Activated T-cell treated with anti-CD3 and anti-CD28 coated beads for 1 hour (primary cell): ENCODE measurements at places on chromosomes 1 and 21.

DNA sequence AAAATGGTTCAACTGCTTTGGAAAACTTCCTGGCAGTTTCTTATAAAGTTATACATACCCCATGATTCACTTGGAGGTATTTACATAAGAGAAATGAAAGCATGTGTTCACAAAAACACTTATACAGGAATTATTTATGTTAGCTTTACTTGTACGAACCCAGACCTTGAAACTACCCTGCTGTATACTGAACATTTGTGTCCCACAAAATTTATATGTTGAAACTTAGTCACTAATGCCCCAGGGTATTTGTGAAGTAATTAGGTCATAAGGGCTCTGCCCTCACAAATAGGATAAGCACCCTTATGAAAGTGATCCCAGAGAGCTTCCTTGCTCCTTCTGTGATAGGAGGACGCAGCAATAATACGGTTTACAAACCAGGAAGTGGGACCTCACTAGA lies 42.7 kb upstream of the B3GALT2 start:
- no peak for DNase-seq

- no peak for DNase-seq
Observed at GRCh38 chr21:29413683-29414082, 115.0 kb downstream of the BACH1 start.

- DNase-seq = no peak
Observed at GRCh38 chr1:151113877-151114276, 32.6 kb downstream of the SEMA6C start.

DNA sequence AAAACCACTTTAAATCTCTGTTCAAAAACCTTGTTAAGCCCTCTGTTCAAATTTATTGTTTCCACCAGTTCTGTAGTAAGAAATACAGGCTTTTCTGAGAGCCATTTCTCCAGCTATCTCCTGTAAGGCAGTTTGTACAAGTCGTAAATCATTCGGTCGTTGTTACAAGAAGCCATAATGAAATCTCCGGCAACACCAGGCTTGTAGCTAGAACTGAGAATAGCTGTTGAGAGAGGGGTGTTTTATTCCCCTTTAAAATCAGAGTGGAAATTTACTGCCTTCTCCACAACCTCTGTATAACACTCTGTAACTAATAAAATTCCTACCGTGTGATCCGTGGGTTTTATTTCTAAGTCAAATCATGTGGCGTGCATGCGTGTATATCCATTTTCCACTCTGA lies 335.8 kb upstream of the KAZN start:
- no peak for DNase-seq

DNA sequence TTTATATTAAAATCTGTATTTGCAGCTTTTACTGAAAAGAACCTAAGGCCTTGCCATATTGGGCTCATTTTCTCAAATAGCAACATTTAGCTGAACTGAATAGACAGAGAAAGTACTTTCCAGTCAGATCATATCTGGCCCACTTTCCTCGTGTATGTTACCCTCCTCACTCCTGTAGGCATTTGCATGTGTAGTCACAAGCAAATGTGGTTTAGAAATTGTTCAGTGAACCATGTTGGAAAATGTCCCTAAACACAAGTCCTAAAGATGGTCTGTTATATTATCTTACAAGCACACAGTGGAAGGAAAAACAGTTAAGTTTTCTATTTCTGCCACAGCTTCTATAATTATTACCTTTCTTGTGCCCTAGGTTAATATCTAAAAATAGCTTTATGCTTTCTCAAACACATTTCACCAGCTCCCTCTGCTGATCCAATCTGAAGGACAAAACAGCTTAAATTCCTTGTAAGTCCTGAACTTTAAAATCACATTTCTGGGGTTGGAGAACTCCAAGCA lies 606 bp upstream of the FMO4 start:
- DNase-seq = no peak

DNA sequence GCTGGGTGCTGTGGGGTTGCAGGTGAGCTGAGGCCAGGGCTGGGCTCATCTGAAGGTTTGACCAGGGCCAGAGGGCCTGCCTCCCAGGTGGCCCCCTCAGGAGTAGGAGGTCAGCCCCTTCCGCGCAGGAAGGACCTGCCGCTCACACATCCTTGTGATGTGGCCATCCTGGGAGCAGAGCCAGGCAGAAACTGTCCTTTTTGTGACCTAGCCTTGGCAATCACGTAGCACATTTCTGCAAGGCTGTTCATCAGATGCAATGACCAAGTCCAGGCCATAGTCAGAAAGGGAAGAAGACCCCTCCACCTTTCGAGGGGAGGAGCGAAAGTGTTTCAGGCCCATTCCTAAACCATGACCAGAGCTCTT lies 55.5 kb upstream of the TRAPPC10 start:
- no peak for DNase-seq

GRCh38 chr1:9490605-9491339 lies 48.5 kb upstream of the SLC25A33 start:
- peak; percentile 83 for DNase-seq

GRCh38 chr1:187527346-187527745 lies 698.6 kb downstream of the PLA2G4A start:
- DNase-seq = no peak

DNA sequence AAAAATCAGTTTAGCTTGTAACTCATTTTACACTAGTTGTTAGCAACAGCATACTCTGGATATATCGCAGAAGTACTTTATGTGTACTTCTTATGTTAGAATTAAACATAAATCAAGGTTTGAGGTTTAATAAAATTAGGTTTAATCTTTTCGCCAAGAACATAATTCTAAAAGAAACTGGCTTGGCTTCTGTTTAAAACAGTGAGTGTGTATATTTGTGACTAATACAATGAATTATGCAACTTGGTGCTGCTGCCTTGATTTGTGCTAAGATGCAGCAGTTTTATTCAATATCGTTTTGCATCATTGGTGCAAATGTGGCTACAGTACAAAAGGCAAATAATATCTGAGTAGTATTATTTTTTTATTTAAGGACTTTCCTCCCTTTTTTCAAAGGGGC lies 44.8 kb downstream of the USP25 start:
- no peak for DNase-seq

DNA sequence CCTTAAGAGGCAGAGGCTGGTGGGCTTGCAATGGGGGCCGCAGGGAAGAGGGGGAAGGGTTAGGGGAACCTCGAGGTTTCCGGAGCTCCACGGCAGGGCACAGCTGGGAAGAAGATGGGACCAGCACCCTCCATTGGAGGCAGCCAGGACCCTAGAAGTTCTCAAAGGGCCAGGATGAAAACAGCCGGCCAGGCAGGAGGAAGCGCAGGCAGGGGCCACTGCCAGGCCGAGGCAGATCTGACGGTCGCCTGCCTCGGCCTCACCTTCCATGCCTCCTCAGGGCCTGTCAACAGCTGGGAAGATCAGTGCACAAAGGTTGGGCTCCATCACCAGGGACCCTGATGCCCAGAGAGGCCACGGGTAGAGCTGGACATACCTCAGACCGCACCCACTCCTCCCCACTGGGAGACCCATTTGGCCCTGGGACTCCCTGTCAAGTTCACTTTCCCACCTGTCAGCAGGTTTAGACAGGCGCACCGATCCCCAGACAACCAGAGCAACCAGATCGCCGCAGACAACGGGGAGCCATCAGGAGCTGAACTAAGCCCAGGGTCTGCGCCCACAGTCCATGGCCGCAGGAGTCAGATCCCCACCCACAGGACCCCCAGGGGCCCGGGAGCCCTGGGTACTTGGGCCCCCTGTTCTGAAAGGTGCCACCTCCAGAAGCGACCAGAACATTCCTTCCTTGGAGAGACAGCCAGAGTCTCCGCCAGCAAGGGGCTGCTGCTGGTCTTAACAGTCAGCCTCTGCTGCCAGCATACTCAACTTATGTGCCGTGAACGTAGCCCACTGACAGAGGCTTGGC lies 2.2 kb downstream of the SLC19A1 start:
- DNase-seq = no peak

DNA sequence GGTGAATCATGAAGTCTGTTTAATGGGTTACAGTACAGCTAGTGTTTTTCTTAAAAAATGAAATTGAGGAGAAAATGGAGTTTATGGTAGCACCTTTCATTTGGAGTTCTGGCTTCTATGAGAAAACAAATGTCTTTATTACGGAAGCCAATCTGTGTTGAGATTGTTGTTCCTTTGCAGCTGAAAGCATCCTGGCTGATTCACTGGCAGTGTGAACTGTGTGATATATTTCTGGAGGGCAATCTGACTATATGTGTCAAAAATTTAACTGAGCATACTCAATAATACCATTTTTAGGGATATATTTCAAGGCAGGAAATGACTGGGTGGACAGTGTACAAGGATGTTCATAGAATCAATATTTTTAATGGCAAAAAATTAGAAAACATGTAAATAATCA lies 46.6 kb upstream of the LYST start:
- DNase-seq = no peak

DNA sequence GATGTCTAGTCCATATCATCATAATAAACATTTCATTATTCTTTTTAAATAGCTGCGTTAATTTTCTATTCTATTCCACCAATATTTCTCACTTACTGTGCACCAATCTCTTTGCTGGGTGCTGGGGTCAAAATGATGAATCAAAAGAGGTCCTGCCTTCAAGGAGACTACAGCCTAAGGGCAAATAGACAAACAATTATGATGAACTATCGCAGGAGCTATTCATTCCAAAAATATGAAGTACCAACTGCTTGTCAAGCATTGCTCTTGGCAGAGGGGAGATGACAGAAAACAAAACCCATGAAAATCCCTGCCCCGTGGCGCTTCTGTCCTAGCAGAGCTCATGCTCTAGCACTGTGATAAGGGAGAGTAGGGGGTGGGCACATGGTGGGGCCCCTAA lies 28.8 kb upstream of the SLC26A9 start:
- DNase-seq = no peak

DNA sequence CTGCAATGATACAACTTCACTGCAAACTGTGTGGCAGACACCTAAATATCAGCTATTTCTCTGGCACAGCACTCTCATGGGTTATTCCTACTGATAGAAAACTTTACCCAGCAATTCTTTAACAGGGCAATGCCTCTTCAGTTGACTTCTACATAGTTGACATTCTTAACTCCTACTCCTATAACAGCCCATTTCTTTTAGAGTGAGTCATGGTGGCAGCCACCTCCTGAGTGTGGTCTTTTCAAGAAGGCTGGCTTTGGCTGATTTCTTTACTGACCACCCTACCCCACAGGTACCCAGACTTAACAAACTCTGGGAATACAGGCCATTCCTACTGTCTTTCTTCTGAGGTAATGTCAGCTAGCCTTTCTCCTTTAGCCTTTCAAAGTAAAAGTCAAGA lies 805.8 kb upstream of the ADGRL2 start:
- no peak for DNase-seq

- no peak for DNase-seq
Observed at GRCh38 chr1:230121950-230122349, 54.9 kb downstream of the GALNT2 start.

DNA sequence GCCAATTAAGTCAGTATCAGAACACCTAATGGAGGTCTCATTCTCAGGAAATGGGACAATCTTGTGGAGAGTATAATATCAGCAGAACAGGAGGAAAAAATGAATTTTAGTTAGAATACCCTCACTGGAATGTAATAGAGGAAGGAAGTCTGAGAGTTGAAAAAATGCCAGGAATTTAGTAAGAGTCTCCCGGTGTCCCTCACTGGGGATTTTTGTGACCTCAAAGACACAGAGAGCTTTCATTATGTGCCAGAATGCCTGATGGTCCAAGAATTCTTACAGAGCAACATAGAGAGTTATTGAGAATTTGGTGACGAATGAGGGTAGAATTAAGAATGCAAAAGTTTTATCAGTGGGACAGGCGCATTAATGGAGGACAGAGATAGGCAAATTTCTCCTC lies 443.5 kb upstream of the B3GALT2 start:
- DNase-seq = no peak

DNA sequence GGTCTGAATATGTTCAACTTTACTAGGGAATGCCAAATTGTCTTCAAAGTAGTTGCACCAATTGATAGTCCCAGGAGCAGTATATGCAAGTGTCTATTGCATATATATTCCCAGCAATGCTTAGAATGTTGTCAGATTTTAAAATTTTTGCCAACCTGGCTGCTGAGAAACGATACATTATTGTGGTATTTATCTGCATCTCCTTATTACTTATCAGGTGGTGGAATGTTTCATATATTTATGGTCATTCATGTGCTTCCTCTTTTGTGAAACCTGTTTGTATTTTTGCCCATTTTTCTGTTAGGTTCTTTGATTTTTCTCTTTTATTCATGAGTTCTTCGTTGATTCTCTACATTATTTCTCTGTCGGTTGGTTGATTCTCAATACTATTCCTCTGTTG lies 39.5 kb downstream of the COLGALT2 start:
- DNase-seq = no peak

DNA sequence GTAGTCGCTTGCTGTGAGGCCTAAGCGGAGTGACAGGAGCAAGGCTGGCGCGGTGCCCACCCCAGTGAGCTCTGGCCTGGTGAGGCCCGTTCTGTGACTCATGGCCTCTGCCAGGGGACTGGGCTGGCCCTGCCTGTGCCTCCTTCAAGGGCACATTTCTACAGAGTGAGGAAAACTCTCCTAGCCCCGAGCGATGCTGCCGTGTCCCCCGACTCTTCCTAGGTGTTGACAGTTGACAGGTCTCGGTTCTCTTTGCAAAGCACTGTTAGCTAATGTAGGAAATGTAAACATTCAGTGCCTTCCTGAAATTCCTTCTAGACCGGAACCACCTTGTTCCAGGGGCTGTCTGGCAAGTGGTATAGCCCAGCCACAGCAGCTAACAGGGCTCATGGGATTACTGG lies 43.9 kb downstream of the ABCG1 start:
- DNase-seq = no peak

DNA sequence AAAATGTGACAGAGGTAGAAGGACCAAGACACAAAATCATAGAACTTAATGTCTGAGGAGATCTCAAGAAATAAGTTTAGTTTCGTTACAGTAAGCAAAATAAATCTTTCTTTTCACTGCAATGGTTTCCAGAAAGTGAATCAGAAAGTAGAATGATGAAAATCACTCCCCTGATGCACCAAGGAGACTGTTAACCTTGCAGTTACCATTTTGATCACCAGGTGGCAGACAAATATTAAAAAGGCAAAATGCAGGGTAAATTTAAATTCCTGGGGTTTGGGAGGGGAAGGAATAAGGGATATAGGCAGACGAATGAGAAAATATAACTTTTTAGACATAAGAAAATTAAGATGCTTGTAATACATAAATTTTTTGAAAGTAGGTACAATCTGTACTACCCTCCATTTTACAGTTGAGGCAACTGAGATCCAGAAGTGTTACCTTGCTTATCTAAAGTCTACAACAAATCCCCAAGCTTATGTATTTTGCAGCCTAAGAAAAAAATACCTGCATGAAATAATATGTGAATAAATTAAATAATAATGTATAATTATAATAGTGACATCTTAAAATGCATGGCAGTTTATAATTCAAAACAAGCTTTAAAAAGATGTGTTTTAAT lies 253.2 kb downstream of the CRB1 start:
- DNase-seq = no peak
